ENCODE measurements at places on chromosomes 1 and 21.

- DNase-seq: no peak
Measured at GRCh38 chr21:40254540-40255465, 387.6 kb downstream of the PCP4 start.

DNA sequence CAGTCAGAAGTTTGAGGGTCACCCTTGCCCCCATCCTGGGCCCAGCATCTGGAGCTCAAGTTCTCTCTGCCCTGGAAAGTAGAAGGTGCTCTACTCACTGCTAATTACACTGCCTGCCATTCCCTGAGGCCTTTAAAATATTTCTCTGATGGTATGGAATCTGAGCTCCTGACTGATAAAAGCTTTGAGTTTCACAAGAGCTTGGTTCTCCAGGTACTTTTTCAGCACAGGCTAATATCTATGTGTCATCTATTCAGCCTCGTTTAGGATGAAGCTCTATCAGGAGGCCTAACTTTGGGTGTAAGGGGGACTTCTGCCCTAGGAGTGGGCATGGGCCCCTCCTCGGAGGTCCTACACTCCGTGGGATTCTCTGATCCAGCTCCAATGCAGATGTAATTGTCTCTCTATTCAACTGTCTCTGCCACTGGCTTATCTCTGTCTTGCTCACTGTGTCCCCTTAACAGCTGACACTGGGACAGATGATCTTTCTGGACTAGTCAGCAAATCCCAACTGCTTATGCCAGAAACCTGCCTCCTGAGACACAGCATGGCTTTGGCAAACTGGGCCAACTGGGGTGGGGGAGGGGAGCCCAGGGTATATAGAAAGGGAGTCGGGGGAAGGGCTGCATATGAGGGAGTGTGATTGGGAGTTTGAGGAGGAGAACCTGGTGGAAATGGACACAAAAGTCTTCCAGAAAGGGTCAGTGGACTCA is 104.2 kb upstream of the GADD45A start:
- no peak for DNase-seq

DNA sequence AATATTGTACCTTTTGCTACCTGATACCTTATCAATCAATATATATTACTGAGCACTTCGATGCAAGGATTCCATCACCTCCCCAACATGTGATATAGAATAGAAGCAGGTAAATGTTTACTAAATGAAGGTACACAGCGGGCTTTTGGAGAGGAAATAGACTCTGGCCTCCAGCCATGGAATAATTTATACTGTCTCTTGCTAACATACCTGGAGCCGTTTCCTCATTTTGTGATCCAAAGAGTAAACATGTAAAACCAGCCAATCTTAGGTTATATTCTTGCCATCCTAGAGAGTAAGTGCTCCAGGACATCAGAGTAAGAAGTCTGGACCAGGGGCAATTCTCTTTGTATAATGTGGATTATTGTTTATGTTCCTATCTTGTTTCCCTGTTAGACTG is 39.4 kb downstream of the NDUFS5 start:
- DNase-seq: no peak

DNA sequence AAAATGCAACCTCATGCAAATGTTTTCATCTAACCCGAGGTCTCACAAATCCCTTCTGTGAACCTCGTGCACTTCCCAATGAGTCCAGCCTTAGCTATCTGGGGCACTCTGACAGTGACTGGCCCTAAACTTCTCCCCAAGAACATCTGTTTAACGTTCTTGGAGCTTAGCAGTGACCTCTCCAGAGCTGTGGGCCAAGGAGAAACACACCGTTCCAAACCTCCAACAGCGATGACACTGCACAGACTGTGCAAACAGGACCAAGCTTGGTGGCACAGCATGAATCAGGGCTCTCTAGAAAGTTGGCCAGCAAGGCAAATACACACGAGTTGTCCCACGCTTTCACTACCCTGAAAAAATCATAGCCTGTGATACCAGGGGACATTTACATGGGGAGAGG is 15.8 kb downstream of the BEND5 start:
- DNase-seq: no peak

GRCh38 chr1:203733009-203733863 is 31.7 kb upstream of the LAX1 start:
- no peak for DNase-seq

Data from osteocyte (in vitro differentiated cells).